T-helper 1 cell (primary cell): ENCODE measurements at places on chromosomes 11 and 22.

GRCh38 chr11:133955081-133955891 is 1.5 kb downstream of the IGSF9B start:
- DNase-seq = no peak

DNA sequence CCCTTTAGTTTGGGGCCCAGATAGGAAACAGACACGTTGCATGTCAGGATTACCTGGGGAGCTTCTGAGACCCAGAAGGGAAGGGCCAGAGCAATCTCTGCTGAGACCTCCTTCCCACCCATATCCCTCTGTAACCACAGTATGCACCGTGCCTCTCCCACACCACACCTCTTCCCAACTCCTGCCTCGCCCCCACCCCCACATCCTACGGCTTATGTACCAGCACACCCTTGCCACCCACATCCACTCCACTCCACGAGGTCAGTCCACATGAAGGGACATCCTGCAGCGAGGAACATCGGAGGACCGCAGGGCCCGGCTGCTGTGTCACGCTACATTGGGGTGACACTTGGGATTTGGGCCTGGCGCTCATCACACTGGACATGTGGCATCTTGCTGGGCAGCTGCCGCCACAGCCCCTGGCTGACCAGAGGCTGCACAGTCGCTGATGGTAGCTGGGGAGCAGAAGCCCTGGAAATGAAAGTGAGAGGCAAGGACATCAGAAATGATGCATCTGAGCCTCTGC is 118.3 kb upstream of the LMO1 start:
- no peak for DNase-seq

GRCh38 chr22:27250886-27251285 is 550.7 kb downstream of the MN1 start:
- no peak for DNase-seq

- no peak for DNase-seq
These were observed 35.2 kb downstream of the LRRC10B start for GRCh38 chr11:61543606-61544306.
